Thoracic aorta (tissue), 2 donors: ENCODE measurements at places on chromosomes 7 and 10. TPM values are rescaled to one million over a fixed set of nuclear protein-coding genes. Genes with fewer than 3 reads are reported as not detected.

The DNAH11 gene
- total RNA-seq, result 16.2 TPM

The ASB10 gene
- not detected for total RNA-seq

DNA sequence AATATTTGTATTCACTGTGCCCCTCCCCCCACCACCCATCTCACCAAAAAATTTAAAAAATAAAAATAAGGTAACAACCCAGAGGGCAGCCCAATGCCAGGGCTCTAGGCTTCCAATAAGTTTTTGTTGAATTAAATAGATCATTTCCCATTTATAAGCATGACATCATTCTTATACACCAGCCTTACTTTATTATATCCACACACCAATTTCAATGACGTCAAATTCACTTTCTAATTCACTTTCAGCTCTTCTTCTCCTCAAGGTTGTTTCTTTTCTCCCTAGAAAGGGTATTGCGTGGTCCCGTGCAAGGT lies 1.2 kb upstream of the DKK1 start:
- DNase-seq, result no peak

The HYAL4 gene
- not detected for total RNA-seq

The RPS24 gene
- 1,219 TPM for total RNA-seq

GRCh38 chr10:35635576-35635975 lies 6.5 kb downstream of the FZD8 start:
- no peak for DNase-seq

GRCh38 chr7:44072364-44073231 lies 7.2 kb upstream of the PGAM2 start:
- peak; percentile 93 for DNase-seq

DNA sequence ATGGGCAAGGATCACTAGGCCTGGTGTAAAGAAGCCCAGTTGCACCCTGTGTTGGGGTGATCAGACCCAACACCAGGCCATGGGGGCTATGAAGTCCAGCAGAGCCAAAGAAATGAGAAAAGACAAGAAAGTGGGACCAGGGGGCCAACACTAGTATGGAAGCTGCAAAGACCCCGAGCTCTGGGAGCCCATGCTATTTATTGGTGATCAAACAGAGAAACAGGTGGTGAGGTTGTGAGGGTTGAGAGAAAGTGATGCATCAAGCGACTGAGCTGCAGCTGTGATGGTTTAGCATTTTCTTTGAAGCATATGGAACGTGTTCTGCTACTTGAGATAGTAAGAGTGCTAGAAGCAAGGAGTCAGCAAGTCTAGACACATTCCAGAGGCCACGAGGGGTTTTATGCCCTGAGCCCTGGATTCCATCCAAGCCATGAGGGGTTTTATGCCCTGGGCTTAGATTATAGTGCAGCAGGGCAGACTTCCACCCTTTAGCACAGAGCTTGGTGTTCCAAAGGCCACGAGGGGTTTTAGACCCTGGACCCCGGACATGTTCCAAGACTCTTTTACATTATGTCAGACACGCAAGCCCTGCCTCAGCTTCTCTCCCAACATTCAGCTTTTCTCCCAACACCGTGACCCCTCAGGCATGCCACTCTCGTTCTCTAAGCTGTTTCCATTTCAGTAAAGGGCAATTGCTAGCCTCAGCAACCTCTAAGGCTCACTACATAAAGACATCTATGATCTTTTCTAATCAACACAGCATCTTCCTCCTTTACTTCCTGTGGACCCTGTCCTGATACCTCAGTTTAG lies 43.1 kb upstream of the GPAM start:
- DNase-seq, result no peak

The OPN1SW gene
- not detected for total RNA-seq

The ABCC2 gene
- total RNA-seq, result 0.71 TPM

The CALHM3 gene
- total RNA-seq, result not detected

The SLC26A3 gene
- total RNA-seq, result not detected

- no peak for DNase-seq
Observed at GRCh38 chr7:76354981-76355730, 3.6 kb downstream of the YWHAG start.

GRCh38 chr10:51063659-51064535 lies 10.4 kb upstream of the PRKG1 start:
- no peak for DNase-seq

DNA sequence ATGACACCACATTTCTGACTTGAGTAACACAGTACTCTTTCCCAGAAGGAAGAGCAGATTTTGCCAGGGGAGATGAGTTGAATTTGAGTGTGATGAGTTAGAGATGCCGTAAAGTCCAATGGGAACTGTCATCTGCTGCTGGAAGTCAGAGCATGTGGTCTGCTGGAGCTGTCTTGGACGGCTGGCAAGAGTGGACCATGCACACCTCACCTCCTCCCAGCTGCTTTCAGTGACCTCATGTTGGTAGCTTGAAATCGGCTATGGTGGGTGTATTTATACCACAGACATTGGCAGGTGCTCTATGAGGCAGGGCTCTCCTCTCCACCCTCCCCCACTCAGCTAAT lies 82.3 kb downstream of the COL13A1 start:
- DNase-seq, result no peak

The UBE3C gene
- total RNA-seq, result 93.6 TPM

- DNase-seq, result no peak
Observed at GRCh38 chr7:7236041-7236440, 53.7 kb downstream of the C1GALT1 start.

The CPA2 gene
- total RNA-seq, result 0.41 TPM

The LRRC18 gene
- total RNA-seq, result not detected
